Head of caudate nucleus (tissue), 42 donors: ENCODE measurements at places on chromosomes 5 and 9.

DNA sequence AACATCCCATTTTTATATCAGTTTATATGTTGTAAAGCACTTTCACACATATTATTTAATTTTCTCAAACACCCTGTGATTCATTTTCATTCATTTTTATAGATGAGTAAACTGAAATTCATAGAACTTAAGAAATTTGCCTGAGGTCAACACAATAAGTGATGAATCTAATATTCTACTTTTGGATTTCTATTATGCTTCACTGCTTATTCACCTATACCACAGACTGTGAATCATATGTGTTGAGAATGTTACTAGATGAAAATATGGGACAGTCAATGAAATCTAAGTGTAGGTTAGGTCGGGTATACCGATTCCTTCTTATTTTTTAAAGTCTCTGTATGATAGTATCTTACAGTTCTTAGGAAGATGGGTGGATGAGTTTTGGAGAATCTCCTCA is 24.8 kb downstream of the CDC37L1 start:
- DNase-seq: no peak

DNA sequence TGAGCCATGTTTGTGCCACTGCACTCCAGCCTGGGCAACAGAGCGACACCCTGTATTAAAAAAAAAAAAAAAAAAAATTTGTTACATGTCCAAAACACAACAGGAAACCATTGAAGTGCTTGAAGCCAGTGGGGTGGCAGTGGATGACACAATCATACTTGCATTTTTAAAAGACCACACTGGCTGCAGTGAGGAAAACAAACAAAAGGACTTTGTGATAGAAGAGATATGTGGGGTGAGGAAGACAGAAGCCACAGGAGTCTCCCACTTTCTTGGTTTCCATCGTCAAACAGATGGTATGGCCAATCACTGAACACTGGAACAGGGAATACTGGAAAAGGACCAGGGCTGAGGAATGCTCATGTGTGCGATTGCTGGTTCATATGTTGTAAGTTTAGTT is 20.9 kb upstream of the COMMD10 start:
- no peak for DNase-seq

DNA sequence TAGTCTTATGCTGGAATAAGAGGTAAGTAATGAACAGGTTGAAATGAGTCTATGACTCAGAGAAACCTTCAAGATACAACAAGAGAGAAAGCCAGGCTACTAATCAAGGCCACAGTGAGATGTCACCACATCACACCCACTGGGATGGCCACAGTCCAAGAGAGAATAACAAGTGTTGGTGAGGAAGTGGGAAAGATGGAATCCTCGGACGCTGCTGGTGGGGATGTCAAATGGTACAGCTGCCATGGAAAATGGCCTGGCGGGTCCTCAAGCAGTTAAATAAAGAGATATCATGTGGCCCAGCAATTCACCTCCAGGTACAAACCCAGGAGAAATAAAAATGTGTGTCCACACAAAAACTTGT is 41.9 kb upstream of the NEURL1B start:
- DNase-seq: no peak

DNA sequence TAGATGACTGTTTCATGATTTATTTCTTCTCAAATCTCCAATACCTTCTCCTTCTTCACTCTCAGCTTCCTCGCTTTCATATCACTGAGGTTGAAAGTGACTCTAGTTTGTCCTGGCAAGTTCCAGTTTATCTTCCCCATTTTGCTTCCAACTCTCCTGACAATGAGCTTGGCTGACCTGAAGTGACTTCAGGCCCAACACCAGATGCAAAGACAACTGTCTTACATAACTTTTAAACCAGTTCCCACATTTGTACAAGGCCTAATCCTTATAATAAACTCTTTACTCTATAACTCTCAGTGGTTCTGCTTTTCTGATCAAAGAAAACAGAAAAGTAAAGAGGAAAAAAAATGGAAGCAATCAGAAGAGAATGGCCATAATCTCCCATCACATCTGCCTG is 22.0 kb downstream of the GNG10 start:
- no peak for DNase-seq

DNA sequence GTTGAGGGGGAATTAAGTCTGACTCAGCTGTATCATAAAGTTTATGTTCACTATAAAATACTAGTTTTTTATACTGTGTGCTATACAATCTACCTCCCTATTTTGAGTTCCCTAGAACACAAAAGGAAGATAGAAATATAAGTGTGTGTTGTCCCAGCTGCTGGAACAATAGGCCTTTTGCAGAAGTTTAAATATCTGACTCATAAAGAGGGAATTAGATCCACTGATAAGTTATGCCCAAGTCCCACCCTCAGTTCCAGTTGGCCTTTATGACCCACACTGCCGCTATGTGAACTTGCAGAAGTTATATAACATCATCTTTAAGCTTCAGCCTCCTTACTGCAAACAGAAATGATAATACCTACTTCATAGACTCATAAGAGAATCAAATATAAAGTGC is 88.5 kb upstream of the DAB2 start:
- DNase-seq: no peak

- DNase-seq: no peak
Observed at GRCh38 chr5:68465934-68466551, 250.5 kb downstream of the PIK3R1 start.

- DNase-seq: no peak
Observed at GRCh38 chr9:20579524-20580314, 42.6 kb downstream of the MLLT3 start.
